ENCODE measurements at places on chromosomes 7 and 10. TPM values are rescaled to one million over a fixed set of nuclear protein-coding genes. Genes with fewer than 3 reads are reported as not detected.

CDK6 gene
- total RNA-seq, result 231 TPM

DNA sequence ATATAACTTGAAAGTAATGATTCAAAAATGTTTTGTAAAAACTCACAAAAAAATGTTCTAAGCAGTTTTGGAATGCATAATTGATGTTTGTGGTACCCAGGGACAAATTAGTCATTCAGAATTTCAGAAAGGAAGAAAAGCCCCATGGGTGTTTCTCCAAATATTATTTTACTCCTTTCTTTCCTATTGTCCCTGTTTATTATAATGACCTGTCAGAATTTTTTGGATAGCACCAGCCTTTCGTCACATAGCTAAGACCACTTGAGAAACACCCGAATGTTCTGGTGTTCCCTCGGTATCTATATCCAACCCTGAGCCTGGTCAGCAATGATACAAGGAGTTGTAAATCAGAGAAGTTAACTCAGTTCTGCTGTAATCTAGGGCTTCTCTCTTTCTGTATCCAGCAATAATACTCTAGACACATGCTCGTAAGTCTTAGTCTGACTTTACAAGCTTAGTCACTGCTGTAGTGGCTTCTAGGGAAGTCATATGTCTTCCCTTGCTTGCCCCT, 64.8 kb upstream of the MEOX2 start:
- no peak for DNase-seq
- H3K36me3 ChIP-seq, result no peaks in the 10 kb centered on the region
- no peak overlapping the region for H3K4me3 ChIP-seq
- H3K27ac ChIP-seq, result no peak overlapping the region
- H3K4me1 ChIP-seq, result no peaks in the 10 kb centered on the region

- H3K27me3 ChIP-seq, result no peaks in the 10 kb centered on the region
- no peak overlapping the region for H3K27ac ChIP-seq
- no peak overlapping the region for H3K4me3 ChIP-seq
- H3K4me1 ChIP-seq, result no peaks in the 10 kb centered on the region
- H3K36me3 ChIP-seq, result no peaks in the 10 kb centered on the region
Measured at GRCh38 chr7:111527545-111527944, 34.7 kb downstream of the IMMP2L start.

LRRTM3 gene
- total RNA-seq, result not detected

ADAP1 gene
- total RNA-seq, result 77.3 TPM

- H3K27me3 ChIP-seq, result no peaks in the 10 kb centered on the region
- no peak overlapping the region for H3K27ac ChIP-seq
- no peak overlapping the region for H3K4me3 ChIP-seq
- H3K36me3 ChIP-seq, result no peaks in the 10 kb centered on the region
- H3K4me1 ChIP-seq, result no peaks in the 10 kb centered on the region
Measured at GRCh38 chr10:132774902-132775863, 10.8 kb downstream of the NKX6-2 start.

GRCh38 chr7:55306331-55306730, 58.8 kb upstream of the LANCL2 start:
- H3K27me3 ChIP-seq, result no peaks in the 10 kb centered on the region
- DNase-seq, result no peak
- H3K27ac ChIP-seq, result no peak overlapping the region
- no peak overlapping the region for H3K4me3 ChIP-seq
- H3K36me3 ChIP-seq, result no peaks in the 10 kb centered on the region

NPVF gene
- total RNA-seq, result not detected

DNA sequence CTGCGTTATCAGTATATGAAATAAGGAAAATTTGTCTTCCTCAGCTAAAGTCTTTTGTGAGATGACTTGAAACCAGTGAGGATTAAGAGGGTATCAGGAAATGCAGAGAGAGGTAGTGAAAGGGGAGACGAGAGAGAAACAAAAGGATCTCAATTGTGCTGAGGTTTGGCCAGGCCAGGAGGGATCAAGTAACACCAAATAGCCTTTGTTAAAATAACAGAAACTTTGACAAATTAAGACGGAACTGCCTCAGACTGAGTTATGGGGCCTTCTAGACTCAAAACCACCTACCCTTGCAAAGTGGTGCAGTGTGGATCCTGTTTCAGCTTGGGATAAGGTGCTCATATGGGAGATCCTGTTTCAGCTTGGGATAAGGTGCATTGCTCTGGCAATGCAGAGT, 263.1 kb downstream of the CREB5 start:
- H3K4me3 ChIP-seq, result no peak overlapping the region
- no peaks in the 10 kb centered on the region for H3K36me3 ChIP-seq
- H3K27me3 ChIP-seq, result no peaks in the 10 kb centered on the region
- no peaks in the 10 kb centered on the region for H3K4me1 ChIP-seq

MALRD1 gene
- not detected for total RNA-seq

GRCh38 chr10:119138346-119139306, 26.9 kb downstream of the SFXN4 start:
- H3K27me3 ChIP-seq, result no peaks in the 10 kb centered on the region
- no peak overlapping the region for H3K4me3 ChIP-seq
- H3K4me1 ChIP-seq, result no peaks in the 10 kb centered on the region
- no peak overlapping the region for H3K27ac ChIP-seq
- no peak for DNase-seq
- peaks cover 2% of the 10 kb centered on the region for H3K36me3 ChIP-seq

GRCh38 chr7:120272261-120272660, 714 bp upstream of the KCND2 start:
- no peaks in the 10 kb centered on the region for H3K36me3 ChIP-seq
- no peak for DNase-seq
- H3K4me3 ChIP-seq, result no peak overlapping the region
- H3K4me1 ChIP-seq, result no peaks in the 10 kb centered on the region
- H3K27ac ChIP-seq, result no peak overlapping the region

DNA sequence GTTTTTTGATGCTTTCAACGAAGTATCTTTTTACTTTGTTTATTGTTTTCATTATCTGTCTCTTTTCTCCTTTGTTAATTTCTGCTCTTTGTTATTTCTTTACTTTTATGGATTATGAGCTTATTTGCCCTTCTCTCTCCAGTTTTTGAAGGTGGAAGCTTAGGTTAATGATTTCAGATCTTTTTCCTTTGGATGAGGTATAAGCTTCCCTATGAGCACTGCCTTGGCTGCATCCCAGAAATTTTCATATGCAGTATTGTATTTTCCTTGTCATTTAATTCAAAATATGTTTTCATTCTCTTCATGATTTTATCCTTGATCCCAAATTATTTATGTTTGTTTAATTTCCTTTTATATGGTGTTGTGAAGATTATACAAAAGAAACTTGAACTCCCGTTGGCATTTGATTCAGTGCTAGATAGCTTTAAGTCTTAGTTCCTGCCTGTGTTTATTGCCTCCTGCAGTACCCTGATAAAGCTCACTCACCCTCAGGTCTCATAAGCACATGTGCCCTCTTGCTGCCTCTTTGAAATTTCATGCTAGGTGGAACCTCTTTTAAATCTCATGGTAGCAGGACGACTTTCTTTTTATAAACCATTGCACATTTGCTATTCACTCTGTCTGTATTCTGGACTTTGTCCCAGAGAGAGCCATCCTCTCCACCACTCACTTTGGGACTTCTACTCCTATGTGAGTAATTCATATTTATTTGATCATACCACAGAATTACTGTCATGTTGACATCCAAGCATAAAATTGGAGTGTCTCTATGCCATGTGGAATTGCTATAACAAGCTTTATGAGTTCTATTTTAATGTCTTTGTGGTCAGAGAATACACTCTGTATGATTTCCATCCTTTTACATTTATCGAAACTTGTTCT, 23.0 kb upstream of the CEP41 start:
- H3K4me1 ChIP-seq, result no peaks in the 10 kb centered on the region
- H3K4me3 ChIP-seq, result no peak overlapping the region
- no peak overlapping the region for H3K27ac ChIP-seq
- H3K27me3 ChIP-seq, result no peaks in the 10 kb centered on the region
- H3K36me3 ChIP-seq, result no peaks in the 10 kb centered on the region

TYW1B gene
- 5.1 TPM for total RNA-seq

DNA sequence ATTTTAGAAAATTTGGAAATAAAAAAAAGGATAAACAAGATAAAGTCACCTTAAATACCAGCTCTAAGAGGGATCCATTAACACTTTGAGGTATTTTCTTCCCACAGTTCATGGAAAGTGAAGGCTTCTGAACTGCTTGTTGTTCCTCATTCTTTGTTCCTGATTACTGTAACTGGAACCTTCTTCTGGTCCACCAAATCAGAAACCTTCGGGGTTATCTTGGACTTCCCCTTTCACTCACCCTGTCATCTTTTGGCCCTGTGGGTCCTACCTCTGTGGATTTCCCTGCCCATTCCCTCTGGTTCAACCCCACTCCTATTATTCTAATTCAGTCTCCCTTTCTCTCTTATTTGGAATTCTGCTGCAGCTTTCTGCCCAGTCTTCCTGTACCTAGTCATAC, 116.5 kb upstream of the PRPS1L1 start:
- DNase-seq, result no peak
- H3K4me1 ChIP-seq, result no peaks in the 10 kb centered on the region
- H3K27me3 ChIP-seq, result no peaks in the 10 kb centered on the region
- H3K36me3 ChIP-seq, result no peaks in the 10 kb centered on the region
- no peak overlapping the region for H3K4me3 ChIP-seq

AGR3 gene
- total RNA-seq, result not detected

GRCh38 chr10:47041396-47042198, 130.4 kb downstream of the PTPN20 start:
- H3K27ac ChIP-seq, result no peak overlapping the region
- H3K27me3 ChIP-seq, result no peaks in the 10 kb centered on the region
- no peaks in the 10 kb centered on the region for H3K36me3 ChIP-seq

TAS2R3 gene
- 1.0 TPM for total RNA-seq

- H3K36me3 ChIP-seq, result no peaks in the 10 kb centered on the region
- H3K27me3 ChIP-seq, result no peaks in the 10 kb centered on the region
- H3K4me3 ChIP-seq, result no peak overlapping the region
- DNase-seq, result no peak
- no peak overlapping the region for H3K27ac ChIP-seq
Measured at GRCh38 chr10:13397052-13397451, 49.0 kb upstream of the SEPHS1 start.

ETV1 gene
- 0.31 TPM for total RNA-seq

DNA sequence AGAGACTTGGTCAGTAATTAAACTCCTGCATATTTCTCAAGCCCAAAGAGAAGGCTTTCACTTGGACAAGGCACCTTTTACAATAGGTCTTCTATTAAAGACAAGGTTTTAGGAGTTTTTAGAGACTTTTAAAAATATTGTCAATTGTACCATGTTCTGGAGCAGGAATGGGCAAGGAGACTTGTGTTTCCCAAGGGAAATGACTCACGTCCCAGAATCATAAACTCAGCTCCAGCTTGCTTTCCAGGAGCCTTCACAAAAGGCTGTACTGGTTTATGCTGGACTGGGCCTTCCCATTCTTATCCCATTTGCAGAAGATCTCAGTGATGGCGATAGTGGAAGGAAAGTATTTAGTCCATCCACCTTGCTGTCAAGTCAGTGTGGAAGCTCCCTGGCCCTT, 7.8 kb upstream of the GLI3 start:
- DNase-seq, result no peak
- no peaks in the 10 kb centered on the region for H3K36me3 ChIP-seq
- H3K4me3 ChIP-seq, result no peak overlapping the region
- H3K27me3 ChIP-seq, result no peaks in the 10 kb centered on the region

GRCh38 chr7:6151994-6152735, 120.3 kb downstream of the CYTH3 start:
- H3K4me3 ChIP-seq, result no peak overlapping the region
- no peak for DNase-seq
- H3K27ac ChIP-seq, result no peak overlapping the region
- H3K36me3 ChIP-seq, result peaks cover 47% of the 10 kb centered on the region
- H3K27me3 ChIP-seq, result no peaks in the 10 kb centered on the region

DNA sequence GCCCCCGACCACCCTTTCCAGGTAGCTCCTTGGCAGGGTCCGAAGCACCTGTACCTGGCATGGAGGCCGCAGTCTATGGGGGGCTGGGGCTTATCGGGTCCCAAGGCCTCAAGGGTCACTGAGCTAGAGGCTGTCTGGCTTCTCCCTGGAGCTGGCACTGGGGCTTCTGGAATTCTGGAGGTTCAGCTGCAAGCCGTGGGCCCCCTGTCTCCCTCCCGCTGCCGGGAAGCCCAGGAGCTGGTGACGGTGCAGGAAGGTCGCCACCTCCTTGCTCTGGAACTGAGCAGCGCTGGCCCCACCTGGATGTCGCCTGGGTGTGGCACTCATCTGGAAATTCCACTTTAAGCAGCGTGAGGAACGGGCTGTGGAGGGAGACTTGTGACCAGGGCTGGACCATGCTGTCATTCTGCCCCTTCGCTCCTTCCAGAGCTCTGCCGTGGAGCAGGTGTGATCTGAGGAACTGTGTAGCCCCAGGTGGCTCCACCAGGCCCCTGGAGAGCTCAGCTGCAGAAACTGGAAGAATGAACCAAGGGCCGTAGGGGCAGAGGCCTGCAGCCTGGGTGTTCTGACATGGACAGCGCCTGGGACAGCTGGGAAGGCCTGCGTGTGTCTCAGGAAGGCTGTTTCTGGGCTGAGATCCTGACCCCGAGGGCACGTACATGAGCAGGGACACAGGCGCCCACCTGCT, 129.7 kb upstream of the PPP2R2D start:
- H3K27me3 ChIP-seq, result no peaks in the 10 kb centered on the region
- no peaks in the 10 kb centered on the region for H3K4me1 ChIP-seq
- no peak overlapping the region for H3K27ac ChIP-seq

GRCh38 chr7:38169847-38170246, 8.2 kb upstream of the STARD3NL start:
- H3K27ac ChIP-seq, result no peak overlapping the region
- H3K4me1 ChIP-seq, result no peaks in the 10 kb centered on the region
- H3K36me3 ChIP-seq, result no peaks in the 10 kb centered on the region
- H3K27me3 ChIP-seq, result no peaks in the 10 kb centered on the region

GRCh38 chr10:3741688-3742461, 43.1 kb downstream of the KLF6 start:
- H3K4me1 ChIP-seq, result peaks cover 3% of the 10 kb centered on the region
- H3K36me3 ChIP-seq, result no peaks in the 10 kb centered on the region
- H3K27me3 ChIP-seq, result no peaks in the 10 kb centered on the region
- no peak overlapping the region for H3K4me3 ChIP-seq

- no peaks in the 10 kb centered on the region for H3K27me3 ChIP-seq
- H3K36me3 ChIP-seq, result peaks cover 17% of the 10 kb centered on the region
- no peak for DNase-seq
- no peak overlapping the region for H3K4me3 ChIP-seq
Measured at GRCh38 chr10:809671-810350, 120.3 kb upstream of the DIP2C start.

DNA sequence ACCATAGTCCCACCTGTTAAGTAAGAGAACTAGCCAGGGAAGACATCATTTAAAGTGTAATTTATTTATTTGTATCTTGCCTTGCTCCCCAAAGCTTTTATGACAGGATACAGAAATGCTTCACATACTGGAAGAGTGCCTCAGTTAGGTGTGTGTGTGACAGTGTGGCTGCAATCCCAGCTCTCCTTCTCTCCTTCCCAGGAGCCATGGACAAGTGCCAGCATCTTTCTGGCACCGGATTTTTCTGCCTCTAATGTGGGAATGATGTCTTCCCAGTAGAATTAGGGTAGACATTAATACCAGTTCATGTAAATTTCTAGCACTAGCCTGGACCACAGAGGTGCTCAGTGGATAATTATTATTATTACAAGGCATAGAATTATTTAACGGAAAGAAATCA, 30.3 kb upstream of the ATXN7L1 start:
- DNase-seq, result no peak
- H3K27me3 ChIP-seq, result no peaks in the 10 kb centered on the region
- no peaks in the 10 kb centered on the region for H3K36me3 ChIP-seq
- H3K4me1 ChIP-seq, result no peaks in the 10 kb centered on the region
- H3K27ac ChIP-seq, result no peak overlapping the region
